Chondrocyte (in vitro differentiated cells): ENCODE measurements at places on chromosomes 6 and 20. TPM values are rescaled to one million over a fixed set of nuclear protein-coding genes. Genes with fewer than 3 reads are reported as not detected.
A peak's percentile ranks its signal among the peaks of the same experiment; 100 is the strongest.

GRCh38 chr6:81787313-81788068, 35.0 kb upstream of the TENT5A start:
- no peak overlapping the region for H3K4me3 ChIP-seq
- no peak for DNase-seq

GRCh38 chr20:57118107-57118769, 148.2 kb downstream of the BMP7 start:
- peaks cover 3% of the 10 kb centered on the region for H3K36me3 ChIP-seq
- no peak overlapping the region for H3K27ac ChIP-seq
- no peaks in the 10 kb centered on the region for H3K4me1 ChIP-seq
- peaks cover 32% of the 10 kb centered on the region for H3K27me3 ChIP-seq
- no peak for DNase-seq

DNA sequence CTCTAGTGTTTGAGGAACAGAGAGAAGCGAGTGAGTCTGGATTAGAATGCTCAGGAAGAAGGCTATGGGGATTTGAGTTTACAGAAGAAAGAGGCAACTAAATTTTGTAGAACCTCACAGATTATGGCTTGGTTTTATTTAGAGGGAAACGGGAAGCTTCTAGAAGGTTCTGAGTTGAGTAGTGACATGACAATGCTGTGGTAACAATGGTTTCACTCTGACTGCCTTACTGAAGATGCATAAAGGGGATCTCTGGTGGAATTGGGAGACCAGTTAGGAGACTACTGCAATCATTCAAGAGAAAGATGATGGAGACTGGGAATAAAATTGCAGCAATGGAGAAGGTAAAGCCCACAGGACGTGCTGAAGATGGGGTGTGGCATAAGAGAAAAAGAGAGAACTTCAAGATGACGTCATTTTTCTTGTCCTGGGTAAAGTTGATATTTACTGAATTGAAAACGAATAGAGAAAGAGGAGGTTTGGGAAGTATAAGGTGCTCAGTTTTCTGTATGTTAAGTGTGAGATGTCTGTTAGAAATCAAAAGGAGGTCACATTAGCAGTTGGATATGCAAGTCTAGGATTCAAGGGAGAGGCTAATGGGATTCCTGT, 710.1 kb upstream of the NRSN1 start:
- no peaks in the 10 kb centered on the region for H3K36me3 ChIP-seq
- no peak for DNase-seq
- H3K27ac ChIP-seq, result no peak overlapping the region

DNA sequence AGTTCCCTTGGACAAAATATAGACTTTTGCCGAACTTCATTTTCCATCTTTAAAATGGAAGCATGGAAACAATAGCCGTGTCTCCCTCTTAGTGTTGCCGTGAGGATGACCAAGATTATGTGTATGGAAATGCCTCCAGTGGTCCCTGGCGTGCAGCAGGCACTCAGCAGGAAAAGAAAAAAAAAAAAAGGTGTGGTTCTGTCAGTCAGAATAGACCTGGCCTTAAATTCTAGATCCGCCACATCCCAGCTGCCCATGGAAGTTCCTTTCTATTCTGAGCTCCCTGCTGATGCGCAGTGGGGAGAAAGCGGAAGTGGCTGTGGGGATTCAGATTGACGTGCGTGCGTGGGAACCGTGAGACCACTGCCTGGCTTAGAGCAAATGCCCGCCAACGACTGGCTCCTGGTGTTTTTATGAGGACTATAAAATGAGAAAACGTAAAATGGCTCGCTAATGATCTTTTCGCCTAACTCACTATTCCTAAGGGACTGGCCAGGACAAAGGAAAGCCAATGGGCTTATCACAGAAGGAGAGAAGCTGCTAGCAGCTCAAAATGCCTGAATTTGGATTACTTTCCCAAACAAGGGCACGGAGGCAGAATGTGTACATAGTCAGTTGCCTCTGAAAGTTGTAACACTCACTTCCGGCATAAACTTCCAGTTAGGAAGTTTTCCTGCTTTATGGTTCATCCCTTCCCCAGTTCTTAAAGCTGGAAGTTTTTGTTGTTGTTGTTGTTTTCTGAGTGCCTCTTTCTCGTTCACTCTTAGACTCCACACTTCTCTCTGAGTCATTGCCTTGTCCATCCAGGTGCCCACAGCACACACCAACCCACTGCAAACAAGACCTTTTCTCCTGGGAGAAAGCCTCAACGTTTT, 11.4 kb upstream of the PDE10A start:
- no peaks in the 10 kb centered on the region for H3K27me3 ChIP-seq
- no peak overlapping the region for H3K4me3 ChIP-seq
- no peaks in the 10 kb centered on the region for H3K36me3 ChIP-seq
- DNase-seq, result no peak
- H3K27ac ChIP-seq, result no peak overlapping the region
- no peaks in the 10 kb centered on the region for H3K4me1 ChIP-seq

DNA sequence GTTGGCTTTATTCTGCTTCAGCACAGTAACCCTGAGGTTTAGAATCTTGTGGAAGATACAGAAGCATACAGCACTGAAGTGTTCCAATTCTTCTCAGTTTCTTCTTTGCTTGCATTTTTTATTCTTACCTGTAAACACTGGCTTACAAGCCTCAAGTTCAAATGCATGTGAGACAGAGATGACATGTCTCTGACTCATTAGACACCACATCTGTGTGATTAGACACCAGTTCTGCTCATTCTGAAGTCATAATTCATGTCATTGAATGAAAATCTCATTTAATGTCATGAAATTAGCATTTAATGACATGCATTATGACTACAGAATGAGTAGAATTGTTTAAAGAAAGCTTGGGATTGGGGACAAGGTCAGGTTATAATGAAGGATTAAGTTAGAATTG, 5.8 kb downstream of the GZF1 start:
- no peak for DNase-seq
- peak overlapping the region; percentile 47 for H3K27ac ChIP-seq
- H3K4me3 ChIP-seq, result no peak overlapping the region
- H3K36me3 ChIP-seq, result peaks cover 26% of the 10 kb centered on the region
- peaks cover 58% of the 10 kb centered on the region for H3K4me1 ChIP-seq

DNA sequence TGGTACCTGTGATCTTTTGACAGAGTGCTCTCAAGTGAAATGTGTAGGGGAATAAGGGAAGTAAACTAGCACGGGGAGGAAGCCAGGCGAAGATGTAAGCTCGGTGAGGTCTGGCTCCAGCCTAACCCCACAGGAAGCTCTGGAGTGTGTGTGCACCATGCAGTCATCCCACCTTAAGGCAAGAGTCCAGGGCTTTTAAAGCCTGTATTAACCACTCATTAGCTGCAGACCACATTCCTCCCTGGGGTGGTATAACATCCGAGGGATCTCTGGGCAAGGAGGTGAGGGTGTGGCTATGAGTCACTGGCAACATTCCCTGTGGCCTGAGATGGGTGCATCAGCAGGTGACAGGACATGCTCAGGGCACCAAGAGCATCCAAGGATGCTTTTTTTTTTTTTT, 12.5 kb upstream of the RANBP9 start:
- H3K4me1 ChIP-seq, result peaks cover 4% of the 10 kb centered on the region
- no peaks in the 10 kb centered on the region for H3K36me3 ChIP-seq
- H3K27me3 ChIP-seq, result no peaks in the 10 kb centered on the region
- no peak for DNase-seq
- no peak overlapping the region for H3K27ac ChIP-seq

RAD21L1 gene
- not detected in 3 replicates for total RNA-seq

APMAP gene
- total RNA-seq, result 77.7 to 82.2 TPM (median 79.9 TPM) in 3 replicates
